ENCODE measurements at places on chromosomes 2 and 18.

DNA sequence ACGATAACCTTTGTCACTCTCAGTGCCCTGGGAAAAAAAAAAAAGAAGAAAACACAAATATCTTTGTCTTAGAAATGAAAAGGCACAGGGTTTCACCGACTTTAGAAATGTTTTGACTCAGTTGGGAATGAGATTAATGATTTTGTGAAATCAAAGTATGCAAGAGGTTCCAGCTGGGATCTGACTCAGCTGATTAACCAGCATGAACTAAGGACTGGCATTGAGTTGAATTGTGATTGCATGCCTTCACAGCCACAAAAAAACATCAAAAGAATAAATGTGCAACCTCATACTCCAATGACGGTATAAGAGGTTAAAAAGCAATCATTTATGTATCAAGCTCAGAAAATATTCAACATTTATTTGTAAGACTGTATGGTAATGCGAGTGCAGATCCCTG, 566.6 kb upstream of the DSEL start:
- DNase-seq: no peak

DNA sequence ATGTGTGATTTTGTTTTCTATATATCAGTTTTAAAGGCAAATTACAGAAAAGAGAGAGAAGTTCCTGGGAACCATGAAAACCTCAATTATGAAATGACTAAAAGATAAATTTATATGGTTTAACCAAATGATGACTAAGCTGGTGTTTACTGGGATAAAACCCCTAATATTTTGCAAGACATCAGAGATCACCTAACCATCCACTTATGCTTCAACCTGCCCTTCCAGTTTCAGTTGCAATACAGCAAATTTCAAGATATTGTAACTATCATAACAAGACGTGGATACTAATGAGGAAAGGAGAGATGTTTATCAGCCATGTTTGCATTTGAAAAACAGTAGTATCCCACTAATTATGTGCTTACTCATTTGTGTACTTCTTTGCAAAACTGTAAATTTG, 108.2 kb downstream of the GAREM1 start:
- DNase-seq: no peak

DNA sequence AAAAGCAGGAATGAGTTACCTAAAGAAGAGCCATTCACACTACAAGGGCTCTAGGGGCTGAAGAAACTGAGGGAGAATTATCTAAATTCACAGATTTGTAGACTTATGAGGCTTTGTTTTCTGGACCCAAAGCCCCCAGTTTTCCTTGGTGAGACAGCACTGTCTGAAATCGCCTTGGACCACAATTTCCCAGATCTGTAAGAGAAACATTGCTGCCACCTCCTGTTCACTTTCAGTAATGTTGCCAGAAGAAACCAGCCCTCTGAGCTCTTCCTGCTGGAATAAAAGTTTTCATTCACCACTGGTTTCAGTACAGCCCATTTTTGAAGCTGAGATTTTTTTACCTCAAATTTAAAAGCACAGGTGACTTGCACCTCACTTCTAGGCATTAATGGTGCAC, 169.2 kb downstream of the CDH20 start:
- DNase-seq: no peak

- no peak for DNase-seq
Observed at GRCh38 chr2:200042944-200043343, 87.6 kb downstream of the MAIP1 start.

DNA sequence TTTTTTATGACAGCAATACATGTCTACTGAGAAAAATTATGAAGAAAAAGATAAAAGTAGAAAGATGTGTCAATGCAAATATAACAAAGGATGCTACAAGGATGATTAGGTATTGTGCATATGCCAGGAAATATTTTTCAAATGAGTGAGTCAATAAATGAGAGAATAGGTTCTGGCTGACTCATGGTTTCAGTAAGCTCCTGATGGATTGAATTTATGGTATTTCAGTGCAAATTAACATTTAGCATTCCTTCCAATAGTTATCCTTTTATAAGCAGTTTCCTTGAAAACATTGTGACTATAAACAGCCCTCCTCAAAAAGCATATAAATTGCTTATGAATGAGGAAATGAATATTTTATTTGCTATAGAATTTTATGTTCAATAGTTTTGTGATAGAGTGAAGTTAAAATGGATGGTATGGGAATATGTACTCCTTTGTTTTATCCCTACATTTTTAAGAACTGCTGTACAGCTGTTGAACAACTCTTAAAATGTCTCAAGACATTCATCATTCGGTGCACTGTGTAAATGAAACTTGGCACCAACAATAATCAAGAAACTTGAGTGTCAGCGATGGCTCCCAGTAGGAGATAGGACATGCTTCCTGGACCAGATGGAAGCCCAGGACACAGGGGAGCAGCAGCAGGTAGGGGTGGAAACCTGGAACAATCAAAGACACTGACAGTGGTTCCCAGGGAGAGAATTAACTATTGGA, 144.7 kb downstream of the PMAIP1 start:
- DNase-seq: no peak

- DNase-seq: no peak
Observed at GRCh38 chr2:140596447-140596846, 1534.4 kb downstream of the LRP1B start.

DNA sequence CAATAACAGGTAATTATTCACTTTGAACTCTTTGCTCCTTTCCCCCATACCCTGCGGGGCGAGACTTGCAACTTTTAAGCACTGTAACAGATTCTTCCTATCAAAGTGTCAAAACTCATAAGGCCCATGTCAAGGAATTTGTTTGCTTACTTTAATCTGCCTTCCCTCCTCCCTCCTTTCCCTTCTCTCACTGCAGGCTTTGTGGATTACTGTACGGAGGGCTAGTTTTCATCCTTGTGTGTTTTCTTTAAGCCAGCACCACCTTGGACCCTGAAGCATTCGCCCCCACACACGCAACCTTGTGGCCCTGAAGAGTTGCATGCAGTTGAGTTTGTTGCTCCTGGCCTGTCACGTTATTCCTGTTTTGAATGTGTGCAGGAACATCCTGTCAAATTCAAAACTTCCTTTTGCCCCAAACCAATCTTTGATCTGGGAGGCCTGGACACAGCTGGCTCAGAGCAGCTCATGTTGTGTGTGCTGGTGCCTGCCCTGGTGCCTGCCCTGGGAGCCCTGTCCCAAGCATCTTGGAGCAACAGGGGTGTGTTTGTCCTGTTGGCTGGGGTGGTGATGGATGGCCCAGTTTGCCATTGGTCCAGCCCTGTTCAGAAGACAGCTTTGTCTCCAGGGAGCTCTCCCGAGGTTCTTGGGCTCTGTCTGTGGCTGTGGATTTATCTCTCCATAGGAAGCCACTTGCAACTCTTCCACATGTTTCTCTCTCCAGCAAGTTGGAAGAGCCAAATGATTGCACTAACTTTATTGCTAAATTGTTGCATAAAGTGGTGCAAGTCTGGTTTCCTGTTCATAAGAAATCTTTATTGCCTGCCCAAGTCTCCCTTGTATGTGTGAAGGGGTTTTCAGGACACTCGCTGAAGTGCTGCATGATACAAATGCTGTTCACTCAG, 199.6 kb downstream of the VAPA start:
- DNase-seq: no peak

DNA sequence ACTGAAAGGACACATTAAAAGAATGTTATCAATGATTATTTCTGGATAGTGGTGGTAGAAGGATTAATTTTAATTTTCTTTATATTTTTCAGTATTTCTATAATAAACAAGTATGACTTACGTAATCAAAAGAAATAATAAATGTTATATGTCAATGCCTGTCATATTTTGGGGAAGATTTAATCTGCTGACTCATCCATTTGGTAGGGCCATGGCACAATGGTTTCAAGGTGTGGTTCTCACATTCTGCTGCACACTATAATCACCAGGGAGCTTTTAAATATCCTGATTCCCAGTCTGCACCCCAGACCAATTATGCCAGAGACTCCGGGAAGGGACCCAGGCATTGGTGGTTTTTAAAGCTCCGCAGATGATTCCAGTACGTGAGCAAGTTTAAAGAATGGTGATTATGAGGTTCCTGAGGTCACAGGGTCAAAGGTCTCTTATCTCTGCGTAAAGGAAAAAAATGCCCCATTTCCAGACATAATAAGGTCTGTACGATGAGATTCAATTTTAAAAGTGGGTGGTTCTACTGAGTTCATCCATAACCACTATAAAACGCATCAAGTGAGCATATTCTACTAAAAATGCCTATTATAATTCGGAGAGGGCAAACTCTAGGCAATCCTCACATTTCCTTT, 27.2 kb downstream of the WIPF1 start:
- DNase-seq: no peak

GRCh38 chr2:25417715-25418369, 76.1 kb upstream of the DNMT3A start:
- no peak for DNase-seq

GRCh38 chr2:12430407-12431133, 286.2 kb upstream of the TRIB2 start:
- no peak for DNase-seq

GRCh38 chr2:231455222-231455621, 9.1 kb downstream of the NCL start:
- DNase-seq: no peak

- DNase-seq: no peak
Observed at GRCh38 chr2:223459328-223459939, 142.7 kb downstream of the SCG2 start.

DNA sequence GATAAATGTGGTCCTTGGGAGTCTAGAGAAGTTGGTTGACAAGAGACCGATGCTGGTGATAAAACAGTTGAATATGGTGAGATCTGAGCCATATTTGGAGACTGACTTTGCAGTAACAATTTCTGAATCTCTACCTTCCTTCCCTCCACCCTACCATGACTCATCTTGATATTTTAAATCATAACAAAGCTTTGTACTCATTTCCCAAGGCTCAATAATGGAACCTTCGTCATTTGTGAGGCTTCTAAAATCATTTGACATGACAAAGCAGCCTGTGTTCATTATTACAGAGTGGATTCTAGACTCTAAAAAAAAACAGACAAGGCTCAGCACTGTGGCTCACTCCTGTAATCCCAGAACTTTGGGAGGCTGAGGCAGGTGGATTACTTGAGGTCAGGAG, 38.5 kb upstream of the PDCL3 start:
- DNase-seq: no peak

DNA sequence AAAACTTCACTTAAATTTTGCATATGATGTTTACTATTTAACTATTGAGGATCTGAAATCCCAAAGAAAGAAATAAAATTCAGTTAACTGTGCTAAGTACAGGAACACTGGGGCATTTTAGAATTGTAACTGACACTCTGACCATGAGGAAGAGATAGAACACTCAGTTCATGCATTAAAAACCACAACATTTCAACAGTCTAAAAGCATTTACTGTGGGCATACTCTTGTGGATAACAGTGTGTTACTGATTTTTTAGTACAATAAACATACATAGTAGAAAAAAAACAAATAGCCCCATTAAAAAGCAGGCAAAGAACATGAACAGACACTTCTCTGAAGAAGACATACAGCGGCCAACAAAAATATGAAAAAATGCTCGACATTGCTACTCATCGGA, 1122.7 kb upstream of the PIK3C3 start:
- DNase-seq: no peak

DNA sequence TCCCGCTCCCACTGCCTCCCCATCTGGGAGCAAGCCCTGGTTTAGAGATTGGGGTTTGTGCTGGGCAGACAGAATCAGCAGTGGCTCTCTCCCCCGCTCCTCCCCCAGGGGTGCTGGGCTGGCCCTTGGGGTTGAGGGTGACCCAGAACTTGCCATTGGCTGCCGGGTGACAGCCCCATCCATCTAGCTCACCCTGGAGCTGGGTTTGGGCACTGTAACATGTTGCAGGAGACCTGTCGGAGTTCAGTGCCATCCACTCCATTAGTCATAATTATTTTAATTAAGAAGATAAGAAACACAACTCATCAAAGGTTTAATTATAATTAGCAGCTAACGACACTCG, 111.4 kb upstream of the OTOS start:
- no peak for DNase-seq

GRCh38 chr2:8125741-8126711, 555.8 kb upstream of the ID2 start:
- DNase-seq: no peak

GRCh38 chr18:44323125-44323524, 357.6 kb upstream of the SETBP1 start:
- DNase-seq: no peak

GRCh38 chr2:66968946-66969345, 428.2 kb upstream of the ETAA1 start:
- no peak for DNase-seq

DNA sequence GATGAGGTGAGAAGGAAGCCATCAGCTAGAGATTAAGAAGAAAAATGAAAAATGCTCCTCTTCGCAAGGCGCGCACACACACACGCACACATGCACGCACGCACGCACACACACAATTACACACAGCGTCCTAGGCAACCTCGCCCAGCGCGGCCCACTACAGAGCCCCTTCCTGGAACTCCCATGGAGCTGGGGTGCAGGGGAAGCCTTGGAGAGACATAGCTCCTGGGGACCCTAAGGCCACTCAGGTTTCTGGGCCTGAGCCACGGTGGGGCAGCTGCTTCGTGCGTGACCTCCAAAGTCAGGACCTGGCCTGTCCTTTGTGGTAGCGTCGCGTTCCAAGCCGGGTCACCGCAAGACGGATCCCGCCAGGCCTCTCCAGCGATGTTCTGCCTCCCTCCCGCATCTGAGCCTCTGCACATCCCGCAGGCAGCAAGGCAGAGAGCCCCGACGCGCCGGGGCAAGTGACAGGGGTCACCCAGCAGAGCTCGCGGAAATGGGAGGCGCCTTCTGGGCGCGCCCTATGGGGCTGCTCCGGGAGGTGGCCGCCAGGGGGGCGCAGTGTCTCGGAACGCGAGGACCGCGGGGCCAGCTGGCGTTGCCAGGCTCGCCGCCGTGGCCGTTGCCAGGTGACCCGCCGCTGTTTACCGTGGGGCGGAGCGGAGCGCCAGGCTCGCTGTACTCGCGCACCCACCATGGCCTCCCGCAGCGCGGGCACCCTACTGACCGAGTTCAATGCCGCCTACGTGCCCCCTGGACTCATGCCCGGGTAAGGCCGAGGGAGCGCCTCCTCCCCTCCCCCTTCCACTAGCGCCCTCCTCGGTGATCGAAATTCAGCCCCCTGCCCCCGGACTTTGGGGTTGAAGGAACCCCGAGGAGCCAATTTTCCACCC, 79.0 kb downstream of the CIB4 start:
- DNase-seq: peak; percentile 7

DNA sequence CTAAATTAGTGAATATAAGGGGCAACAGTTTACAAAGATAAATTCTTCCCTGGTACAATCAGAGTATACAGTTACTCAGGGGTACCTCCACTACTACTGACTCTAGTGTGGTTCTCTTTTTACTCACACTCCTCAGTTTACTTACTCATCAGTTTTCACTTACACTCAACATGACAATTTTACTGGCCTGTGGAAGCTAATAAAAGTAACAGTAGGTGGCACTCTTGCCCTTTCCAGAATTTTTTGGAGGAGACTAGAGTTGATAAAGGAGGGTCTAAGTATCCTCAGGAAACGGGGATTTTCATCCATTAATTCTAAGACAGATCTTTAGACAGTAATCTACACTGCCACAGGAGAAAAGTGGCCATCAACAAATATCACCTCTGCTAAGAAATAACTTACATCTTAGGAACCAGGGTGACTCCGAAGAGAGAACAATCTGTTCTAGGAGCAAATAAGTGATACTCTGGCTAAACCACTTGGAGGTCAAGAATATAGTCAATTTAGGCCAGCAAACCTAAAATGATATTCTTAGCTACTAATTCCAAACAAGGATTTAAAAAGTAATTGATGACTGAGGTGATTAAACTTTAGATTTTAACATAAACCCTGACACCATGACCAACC, 61.3 kb downstream of the ATL2 start:
- DNase-seq: no peak
